ENCODE measurements at places on chromosomes 2 and 18.

DNA sequence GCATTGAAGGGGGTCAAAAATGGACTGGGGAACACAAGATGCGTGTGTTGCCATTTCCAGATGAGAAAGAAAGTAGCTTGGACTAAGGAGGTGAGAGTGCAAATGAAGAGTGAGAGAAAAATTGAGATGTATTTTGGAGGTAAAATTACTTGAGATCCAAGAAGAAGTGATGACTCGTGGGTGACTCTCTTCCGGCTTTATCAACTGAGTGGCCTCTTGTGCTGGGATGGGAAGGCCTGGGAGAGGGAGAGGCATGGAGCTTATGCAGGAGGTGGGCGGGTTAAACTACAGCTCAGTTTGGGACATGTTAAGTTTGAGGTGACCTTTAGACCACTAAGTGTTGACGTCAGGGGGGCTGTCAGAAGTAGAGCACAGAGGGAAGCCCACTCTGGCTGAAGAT, 34.9 kb downstream of the SULT1C2 start:
- no peak for DNase-seq

DNA sequence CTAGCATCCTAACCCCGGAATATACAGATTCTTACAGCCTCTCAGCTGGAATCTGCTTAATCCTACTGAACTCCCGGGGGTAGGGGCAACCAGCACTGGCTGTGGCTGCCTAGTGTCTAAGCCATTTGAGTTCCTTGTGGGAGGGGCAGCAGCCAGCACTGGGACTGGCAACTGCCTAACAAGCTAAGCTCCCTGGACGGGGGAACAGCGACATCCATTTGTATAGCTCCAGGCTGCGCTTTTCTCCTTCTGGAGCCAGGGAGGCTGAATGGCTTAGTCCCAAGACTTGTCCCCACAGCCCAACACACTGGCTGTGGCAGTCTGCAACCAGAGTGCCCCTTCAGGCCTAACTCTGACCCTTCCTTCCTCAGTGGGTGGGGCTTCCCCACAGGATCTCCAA, 787.2 kb downstream of the METTL4 start:
- no peak for DNase-seq

DNA sequence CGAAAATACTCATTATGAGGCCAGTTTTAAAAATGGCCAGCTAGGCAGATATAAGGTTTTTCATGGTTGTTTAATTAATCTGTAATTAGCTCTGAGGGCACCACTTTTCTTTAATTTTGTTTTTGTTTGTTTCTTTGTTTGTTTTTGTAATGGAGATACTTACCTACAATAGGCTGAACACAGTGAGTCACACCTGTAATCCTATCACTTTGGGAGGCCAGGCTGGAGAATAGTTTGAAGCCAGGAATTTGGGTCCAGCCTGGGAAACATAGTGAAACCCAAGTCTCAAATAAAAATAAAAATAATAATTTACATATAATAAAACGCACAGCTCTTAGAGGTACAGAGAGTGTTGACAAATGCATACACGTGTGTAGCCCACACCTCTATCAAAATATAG, 56.8 kb upstream of the MSH2 start:
- DNase-seq, result no peak

GRCh38 chr2:234405462-234405861, 91.4 kb downstream of the ARL4C start:
- DNase-seq, result no peak

DNA sequence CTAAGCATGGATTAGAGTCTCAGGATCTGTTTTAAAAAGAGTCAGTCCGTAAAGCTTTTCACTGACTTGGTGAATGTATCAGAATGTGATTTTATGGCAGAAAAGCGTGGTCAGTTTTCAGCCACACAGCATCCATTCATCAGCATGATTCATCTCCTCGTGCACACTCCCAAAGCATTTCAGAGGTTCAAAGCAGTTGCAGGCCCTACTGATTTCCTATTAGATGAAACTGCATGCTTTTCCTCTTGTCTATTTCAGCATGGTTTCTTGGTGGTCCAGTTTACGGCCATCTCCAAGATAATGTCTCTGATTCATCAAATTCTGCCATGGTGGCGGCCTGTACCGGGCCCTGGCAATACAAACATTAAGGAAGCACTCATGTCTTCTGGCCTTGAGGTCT, 4.8 kb upstream of the PARD6G start:
- DNase-seq, result no peak

- DNase-seq, result no peak
Measured at GRCh38 chr18:59061914-59062642, 77.6 kb upstream of the SEC11C start.

DNA sequence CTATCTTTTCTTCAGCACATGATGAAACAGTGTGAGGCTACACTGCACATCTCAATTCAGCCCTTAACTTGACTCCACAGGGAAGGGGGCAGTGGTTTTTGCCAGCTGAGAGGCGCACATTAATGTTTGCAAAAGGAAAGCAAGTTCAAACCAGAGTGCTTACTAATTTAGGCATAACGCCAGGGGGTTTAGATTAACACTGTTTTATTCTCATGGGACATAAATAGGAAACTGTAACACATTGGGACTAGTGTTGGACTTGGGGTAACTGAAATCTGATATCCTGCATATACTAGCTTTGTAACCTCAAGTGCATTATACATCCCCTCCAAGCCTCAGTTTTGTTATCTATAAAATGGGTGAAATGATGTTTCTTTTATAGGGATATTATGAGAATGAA, 821.2 kb upstream of the ID2 start:
- no peak for DNase-seq

DNA sequence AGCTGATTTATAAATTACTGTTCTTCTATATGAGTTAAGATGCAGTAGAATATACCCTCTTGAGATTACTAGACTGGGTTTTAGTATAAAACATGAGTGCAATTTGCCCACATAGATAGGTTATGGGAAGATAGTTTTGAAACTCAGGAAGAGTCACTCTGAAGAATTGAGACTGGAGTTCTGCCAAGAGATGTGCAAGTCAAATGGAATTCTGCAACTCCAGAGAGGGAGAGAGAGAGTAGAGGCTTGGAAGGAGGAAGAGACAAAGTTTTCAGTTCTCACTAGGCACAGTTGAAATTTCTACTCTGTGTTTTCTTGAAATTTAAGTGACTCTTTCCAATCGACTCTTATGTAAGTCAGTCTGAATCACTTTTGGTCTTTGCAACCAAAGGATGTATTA, 878.8 kb downstream of the TSN start:
- DNase-seq, result peak; percentile 11

GRCh38 chr2:3759761-3760160, 56.4 kb downstream of the DCDC2C start:
- DNase-seq, result no peak

- no peak for DNase-seq
Measured at GRCh38 chr2:214311931-214312749, 98.7 kb upstream of the VWC2L start.

DNA sequence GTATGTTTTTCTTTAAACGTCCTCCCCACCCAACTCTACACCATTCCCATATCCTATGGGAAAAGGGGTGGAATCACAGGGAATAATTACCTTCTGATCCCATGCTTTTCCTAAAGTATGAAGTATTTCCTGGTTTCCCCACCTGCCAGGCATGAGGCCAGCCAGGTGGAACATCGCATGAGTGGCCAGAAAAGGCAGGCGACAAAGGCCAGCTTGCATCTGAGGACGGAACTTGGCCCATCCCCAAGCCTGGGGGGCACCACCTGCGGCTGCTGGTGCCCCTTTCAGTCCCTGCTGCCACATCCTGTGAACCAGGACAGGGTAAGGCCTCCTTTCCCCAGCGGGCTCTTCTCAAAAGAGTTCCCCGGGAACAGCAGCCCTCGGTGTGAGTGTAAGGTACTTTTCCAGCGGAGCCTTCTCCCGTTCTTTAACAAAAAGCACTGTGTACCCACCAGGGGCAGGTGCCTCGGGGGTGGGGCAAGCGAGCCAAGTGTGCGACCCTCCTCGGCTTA, 1.2 kb upstream of the ERFE start:
- no peak for DNase-seq

GRCh38 chr18:54529444-54529843, 61.6 kb upstream of the DYNAP start:
- no peak for DNase-seq

DNA sequence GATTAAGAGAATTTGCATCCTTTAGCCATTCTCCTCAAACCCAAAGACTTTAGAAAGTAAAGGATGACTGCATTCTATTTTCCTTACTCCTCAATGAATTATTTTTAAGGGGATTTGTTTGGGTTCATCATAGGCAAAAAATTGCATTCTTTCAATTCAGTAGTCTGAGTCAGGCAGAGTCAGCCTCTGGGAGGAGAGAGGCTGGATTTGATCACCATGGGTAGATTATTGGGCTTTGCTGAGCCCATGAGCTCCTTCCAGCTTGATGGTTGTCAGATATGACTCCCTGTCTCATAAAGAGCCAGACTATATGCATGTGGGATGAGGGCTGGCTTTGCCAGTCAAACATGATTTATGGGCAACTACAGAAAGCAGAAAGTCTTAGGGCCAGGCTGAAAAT, 101.2 kb downstream of the KCNS3 start:
- no peak for DNase-seq

- DNase-seq, result no peak
Measured at GRCh38 chr2:126901459-126901858, 2.8 kb downstream of the TEX51 start.

DNA sequence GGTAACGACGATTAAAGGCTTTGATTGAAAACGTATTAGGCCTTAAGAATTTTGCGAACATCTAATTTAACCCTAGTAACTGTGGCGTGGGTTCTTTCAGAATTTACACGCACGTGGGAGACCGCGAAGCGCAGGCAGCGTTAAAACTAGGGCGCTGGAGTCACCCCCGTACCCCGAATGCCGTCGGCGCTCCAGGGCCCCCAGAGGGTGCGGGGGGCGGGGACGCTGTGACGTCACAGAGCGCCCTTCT, 673 bp upstream of the SMCHD1 start:
- DNase-seq, result no peak

DNA sequence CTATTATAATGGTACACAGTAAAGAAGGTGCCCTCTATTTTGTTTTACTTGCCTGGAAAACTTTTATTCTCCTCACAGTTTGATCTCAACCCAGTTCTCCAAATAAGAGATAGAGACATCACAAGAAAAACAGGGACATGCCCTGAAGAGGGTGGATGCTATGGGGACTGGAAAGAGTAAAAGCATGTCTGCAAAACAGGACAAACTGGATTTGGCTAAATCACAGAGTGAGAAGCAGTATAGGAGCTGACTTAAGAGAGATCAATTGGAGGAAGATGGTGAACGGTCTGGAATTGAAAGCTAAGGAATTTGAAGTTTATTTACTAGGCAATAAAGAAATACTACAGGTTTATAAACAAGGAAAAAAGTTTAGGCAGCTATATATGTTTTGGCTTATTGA, 33.0 kb downstream of the SP140L start:
- DNase-seq, result no peak

GRCh38 chr2:67008155-67008554, 389.0 kb upstream of the ETAA1 start:
- DNase-seq, result no peak

DNA sequence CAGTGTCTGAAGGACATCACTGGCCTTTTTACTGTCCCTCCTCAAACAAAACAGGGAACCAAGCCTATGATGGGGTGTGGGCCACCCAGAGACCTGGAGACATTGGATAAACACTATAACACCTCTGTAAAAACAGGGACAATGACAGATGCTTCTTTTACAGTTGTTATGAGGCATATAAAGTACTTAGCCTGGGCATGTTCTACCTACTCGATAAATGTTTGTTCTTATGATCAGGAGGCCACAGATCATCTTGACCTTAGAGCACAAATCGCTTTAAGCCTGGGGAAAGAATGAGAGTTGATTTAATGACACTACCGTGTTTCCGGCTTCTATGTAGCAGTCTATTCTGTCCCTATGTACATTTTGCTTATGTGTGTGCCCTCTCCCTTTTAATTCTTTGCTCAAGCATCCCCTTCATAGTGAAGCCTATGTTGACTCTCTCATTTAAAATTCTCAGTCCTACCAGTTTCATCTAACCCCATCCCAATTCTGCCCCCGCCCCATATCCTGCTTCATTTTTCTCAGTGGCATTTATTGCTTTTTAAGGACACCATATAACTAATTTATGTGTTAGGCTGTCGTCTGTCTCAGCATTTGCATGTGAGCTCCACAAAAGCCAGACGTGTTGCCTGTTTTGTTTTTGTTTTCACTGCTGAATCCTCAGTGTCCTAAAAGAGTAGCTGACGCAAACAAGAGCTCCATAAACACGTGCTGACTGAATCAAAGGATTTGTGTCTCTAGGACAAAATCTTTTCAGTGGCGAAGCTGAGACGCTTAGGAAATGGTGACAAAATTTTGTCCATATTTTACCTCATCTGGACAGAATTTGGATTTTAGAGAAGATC, 182.3 kb upstream of the ST6GAL2 start:
- DNase-seq, result no peak

GRCh38 chr2:187453078-187453641, 5.1 kb upstream of the CALCRL start:
- DNase-seq, result no peak

DNA sequence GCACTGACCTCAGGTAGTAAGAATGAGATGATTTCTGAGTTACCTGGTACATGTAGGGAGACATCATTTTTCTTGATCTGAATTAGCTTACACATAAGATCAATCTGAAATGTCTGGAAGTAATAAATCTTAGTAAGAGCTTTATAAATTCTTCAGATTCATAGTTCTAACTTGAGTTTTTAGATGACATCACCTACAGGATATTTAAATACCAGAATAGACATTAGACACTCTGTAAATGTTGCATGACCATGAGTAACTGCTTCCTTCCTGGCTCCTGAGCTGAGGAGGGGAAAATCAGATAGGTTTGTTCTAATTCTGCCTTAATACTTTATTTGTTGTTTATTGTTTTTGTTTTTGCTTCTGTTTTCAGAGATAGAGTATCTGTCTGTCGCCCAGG, 181.8 kb downstream of the PHLPP1 start:
- DNase-seq, result no peak

DNA sequence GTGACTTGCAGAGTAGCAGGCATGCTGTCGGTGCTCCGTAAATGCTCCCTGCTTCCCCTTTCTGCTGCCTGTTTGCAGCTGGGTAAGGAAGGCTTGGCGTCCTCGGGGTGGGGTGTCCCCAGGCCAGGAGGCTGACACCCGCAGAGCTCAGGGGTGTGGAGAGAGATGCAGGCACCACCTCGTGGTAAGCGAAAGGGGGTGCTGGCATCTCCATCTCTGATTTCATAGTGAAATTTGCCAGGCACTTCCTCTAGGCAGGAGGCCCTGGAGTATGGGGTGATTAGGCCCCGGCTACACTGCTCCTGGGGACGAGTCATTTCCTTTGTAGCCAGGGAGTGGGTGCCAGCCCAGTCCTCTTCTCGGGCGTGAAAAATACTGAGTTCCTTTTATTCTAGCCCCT, 160.4 kb downstream of the KLHL29 start:
- DNase-seq, result no peak

Data from large intestine (tissue), 12 donors.